ENCODE measurements at places on chromosomes 12 and 14.

DNA sequence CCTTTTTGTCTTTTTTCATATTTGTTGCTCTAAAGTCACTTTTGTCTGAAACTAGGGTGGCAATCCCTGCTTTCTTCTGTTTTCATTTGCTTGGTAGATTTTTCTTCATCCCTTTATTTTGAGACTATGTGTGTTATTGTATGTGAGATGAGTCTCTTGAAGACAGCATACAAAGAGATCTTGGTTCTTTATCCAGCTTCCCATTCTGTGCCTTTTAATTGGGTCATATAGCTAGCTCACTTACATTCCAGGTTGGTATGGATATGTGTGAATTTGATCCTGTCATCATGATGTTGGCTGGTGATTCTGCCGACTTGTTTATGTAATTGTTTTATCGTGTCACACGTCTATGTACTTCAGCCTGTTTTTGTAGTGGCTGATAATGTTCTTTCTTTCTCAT lies 267.7 kb upstream of the MGAT4C start:
- no peak overlapping the region for H3K27ac ChIP-seq
- H3K4me1 ChIP-seq, result no peaks in the 10 kb centered on the region
- no peaks in the 10 kb centered on the region for H3K27me3 ChIP-seq
- no peak for DNase-seq
- no peaks in the 10 kb centered on the region for H3K36me3 ChIP-seq

- peaks cover 10% of the 10 kb centered on the region for H3K36me3 ChIP-seq
- H3K4me1 ChIP-seq, result peaks cover 8% of the 10 kb centered on the region
- DNase-seq, result no peak
- H3K4me3 ChIP-seq, result no peak overlapping the region
- no peaks in the 10 kb centered on the region for H3K27me3 ChIP-seq
These were observed 64.9 kb downstream of the RIC8B start for GRCh38 chr12:106839333-106839732.

GRCh38 chr14:25832585-25832984 lies 765.2 kb downstream of the NOVA1 start:
- H3K27ac ChIP-seq, result no peak overlapping the region
- H3K36me3 ChIP-seq, result no peaks in the 10 kb centered on the region
- DNase-seq, result no peak
- H3K4me3 ChIP-seq, result no peak overlapping the region

DNA sequence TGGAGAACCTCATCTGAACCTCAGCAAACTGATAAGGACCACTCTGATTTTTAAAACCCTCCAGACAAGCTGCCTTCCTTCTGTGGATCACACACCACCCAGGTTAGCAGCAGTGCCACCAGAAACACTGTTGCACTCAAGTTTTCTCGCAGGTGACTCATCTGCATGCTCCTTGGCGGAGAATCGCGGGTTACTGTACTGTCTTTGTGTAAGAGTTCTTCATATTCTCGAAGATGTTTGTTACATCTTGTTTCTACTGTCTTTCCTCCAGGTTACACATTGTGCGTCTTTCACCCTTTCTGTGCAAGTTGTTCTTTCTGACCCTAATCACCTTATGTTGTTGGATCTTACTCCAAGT lies 331.2 kb downstream of the CACNA1C start:
- no peak overlapping the region for H3K27ac ChIP-seq
- H3K4me3 ChIP-seq, result no peak overlapping the region
- no peak for DNase-seq
- H3K27me3 ChIP-seq, result peaks cover 18% of the 10 kb centered on the region

- peak; percentile 44 for DNase-seq
- no peak overlapping the region for H3K4me3 ChIP-seq
- H3K4me1 ChIP-seq, result peaks cover 8% of the 10 kb centered on the region
- H3K36me3 ChIP-seq, result no peaks in the 10 kb centered on the region
- no peaks in the 10 kb centered on the region for H3K27me3 ChIP-seq
- H3K27ac ChIP-seq, result no peak overlapping the region
These were observed 15.0 kb upstream of the ORAI1 start for GRCh38 chr12:121611306-121611705.

- H3K36me3 ChIP-seq, result peaks cover 3% of the 10 kb centered on the region
- no peaks in the 10 kb centered on the region for H3K27me3 ChIP-seq
- no peak overlapping the region for H3K27ac ChIP-seq
- DNase-seq, result no peak
- H3K4me3 ChIP-seq, result no peak overlapping the region
- H3K4me1 ChIP-seq, result peaks cover 13% of the 10 kb centered on the region
These were observed 180.2 kb downstream of the TMTC2 start for GRCh38 chr12:82866946-82867345.

DNA sequence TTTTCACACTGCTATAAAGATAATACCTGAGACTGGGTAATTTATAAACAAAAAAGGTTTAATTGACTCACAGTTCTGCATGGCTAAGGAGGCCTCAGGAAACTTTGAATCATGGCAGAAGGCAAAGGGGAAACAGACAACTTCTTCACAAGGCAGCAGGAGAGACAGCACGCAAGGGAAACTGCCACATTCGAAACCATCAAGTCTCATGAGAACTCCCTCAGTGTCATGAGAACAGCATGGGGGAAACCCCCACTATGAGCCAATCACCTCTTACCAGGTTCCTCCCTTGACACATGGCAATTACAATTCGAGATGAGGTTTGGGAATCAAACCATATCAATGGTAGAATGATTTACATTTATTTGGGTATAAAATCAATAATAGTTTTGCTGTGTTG lies 558.5 kb downstream of the TMTC2 start:
- no peak for DNase-seq
- H3K4me1 ChIP-seq, result no peaks in the 10 kb centered on the region
- no peaks in the 10 kb centered on the region for H3K27me3 ChIP-seq
- H3K36me3 ChIP-seq, result no peaks in the 10 kb centered on the region

DNA sequence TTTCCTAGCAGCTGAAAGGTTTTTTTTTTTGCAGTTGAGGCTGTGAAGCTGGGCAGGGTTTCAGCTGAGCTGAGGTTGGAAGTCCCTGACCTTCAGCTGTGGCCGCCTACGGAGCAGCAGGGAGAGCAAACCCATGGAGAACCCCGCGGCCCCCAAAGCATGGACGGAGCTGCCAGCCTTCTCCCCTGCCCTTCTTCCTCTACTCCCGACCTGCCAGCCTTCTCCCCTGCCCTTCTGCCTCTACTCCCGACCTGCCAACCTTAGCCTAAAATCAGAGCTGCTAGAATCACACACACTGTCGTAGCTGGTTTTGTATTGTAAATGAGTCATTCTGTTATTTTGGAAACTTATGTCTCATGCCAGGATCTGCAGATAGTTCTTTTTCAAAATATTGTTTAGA lies 74.6 kb downstream of the PPP2R5C start:
- no peak overlapping the region for H3K27ac ChIP-seq
- no peaks in the 10 kb centered on the region for H3K27me3 ChIP-seq
- peaks cover 50% of the 10 kb centered on the region for H3K36me3 ChIP-seq
- peaks cover 76% of the 10 kb centered on the region for H3K4me1 ChIP-seq
- no peak for DNase-seq

DNA sequence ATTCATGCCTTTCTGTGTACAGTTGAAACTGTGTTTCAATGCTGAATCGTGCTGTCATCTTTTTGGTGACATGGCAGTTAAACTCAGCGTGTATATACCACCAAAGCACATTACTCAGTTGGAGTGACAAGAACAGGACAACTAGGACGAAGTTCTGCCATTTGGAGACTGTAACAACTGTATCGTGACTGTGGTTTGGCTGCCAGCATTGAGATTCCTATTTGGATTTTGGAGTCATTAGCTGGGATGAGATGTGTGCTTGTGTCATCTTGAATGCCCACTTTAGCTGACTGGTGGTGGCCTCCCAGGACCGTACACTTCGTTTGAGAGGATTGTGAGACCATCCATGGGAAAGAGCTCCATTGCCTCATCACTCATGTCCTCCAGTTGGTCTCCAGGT lies 42.9 kb downstream of the FBXL14 start:
- no peak overlapping the region for H3K4me3 ChIP-seq
- DNase-seq, result no peak
- H3K27me3 ChIP-seq, result peaks cover 31% of the 10 kb centered on the region
- H3K27ac ChIP-seq, result no peak overlapping the region
- H3K36me3 ChIP-seq, result peaks cover 2% of the 10 kb centered on the region

- H3K4me3 ChIP-seq, result no peak overlapping the region
- no peak for DNase-seq
- peaks cover 14% of the 10 kb centered on the region for H3K27me3 ChIP-seq
- H3K27ac ChIP-seq, result no peak overlapping the region
- peaks cover 2% of the 10 kb centered on the region for H3K36me3 ChIP-seq
These were observed 3.3 kb downstream of the FAR2 start for GRCh38 chr12:29152223-29152868.

DNA sequence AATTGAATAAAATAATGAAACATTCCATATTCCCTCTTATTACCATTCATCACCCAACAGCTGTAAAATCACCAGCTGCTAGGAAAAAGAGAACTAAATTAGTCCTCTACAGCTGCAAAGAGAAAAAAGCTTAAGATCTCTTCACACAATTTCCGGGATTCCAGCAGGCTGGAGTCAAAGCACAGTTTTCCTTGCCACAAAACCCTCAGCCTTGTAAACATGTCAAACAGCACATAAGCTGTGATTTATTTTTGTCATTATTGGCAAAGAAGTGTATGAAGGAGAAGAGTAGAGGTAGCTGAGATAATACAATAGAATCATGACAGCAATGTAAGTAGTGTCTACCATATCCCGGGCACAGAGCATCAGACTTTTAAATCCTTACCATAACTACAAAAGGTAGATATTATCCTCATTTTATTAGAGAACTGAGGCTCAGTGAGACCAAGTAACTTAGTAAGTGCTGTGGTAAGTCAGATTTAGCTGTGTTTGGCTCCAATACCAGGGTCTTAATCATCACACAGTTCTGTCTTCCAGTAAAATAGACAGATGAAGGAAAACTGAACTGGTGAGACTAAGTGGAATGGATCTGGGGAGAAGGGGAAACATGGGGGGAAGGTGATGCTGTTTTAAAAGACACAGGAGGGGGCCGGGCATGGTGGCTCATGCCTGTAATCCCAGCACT lies 57.3 kb downstream of the NTN4 start:
- H3K36me3 ChIP-seq, result no peaks in the 10 kb centered on the region
- no peak overlapping the region for H3K27ac ChIP-seq
- peaks cover 5% of the 10 kb centered on the region for H3K27me3 ChIP-seq
- H3K4me3 ChIP-seq, result no peak overlapping the region
- no peaks in the 10 kb centered on the region for H3K4me1 ChIP-seq
- DNase-seq, result no peak

GRCh38 chr12:98465950-98466602 lies 49.3 kb upstream of the TMPO start:
- no peak overlapping the region for H3K4me3 ChIP-seq
- no peak for DNase-seq
- no peak overlapping the region for H3K27ac ChIP-seq
- H3K36me3 ChIP-seq, result no peaks in the 10 kb centered on the region
- peaks cover 2% of the 10 kb centered on the region for H3K27me3 ChIP-seq

DNA sequence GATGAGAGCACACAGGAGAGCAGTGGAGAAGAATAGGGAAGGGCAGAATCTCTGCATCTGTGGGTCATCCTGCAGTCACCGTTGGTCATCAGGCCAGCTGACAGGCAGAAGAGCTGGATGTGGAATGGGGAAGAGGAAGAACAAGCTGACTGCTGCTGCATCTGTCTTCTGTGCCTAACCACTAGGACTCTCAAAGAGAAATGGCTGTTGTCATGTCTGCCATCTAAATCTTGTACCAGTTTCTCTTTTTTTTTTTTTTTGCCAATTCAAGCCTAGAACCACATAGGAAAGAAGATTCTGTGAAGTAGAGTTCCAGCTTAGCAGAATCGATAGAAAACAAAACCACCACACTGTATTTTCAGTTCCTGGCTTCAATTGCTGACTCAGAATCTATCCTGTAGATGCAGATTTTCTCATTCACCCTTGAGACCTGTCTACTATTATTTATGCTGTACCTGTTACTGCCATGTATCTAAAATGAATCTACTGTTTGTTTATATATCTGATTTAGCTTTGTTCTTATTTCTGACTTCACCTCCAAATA lies 421.9 kb upstream of the PRICKLE1 start:
- no peak overlapping the region for H3K27ac ChIP-seq
- no peaks in the 10 kb centered on the region for H3K4me1 ChIP-seq
- no peaks in the 10 kb centered on the region for H3K27me3 ChIP-seq
- H3K36me3 ChIP-seq, result no peaks in the 10 kb centered on the region
- H3K4me3 ChIP-seq, result no peak overlapping the region
- DNase-seq, result no peak

DNA sequence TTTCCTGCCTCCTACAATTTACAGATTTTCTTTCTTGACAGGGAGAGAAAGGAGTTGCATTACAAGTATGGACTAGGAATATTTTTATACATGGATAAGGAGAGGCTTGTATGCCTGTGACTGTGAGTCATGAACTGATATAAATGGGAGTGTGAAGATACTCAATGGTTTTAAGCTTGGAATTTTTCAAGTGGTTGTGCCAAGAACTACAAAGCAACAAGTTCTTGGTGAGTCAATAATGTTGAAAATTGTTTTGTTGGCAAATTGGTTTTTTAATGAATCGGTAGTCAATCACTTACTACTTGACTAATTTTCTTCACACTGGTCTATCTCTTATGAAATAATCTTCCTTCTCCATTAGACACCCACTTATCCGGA lies 58.9 kb upstream of the HMGA2 start:
- no peak overlapping the region for H3K4me3 ChIP-seq
- H3K36me3 ChIP-seq, result no peaks in the 10 kb centered on the region
- no peak overlapping the region for H3K27ac ChIP-seq
- H3K4me1 ChIP-seq, result no peaks in the 10 kb centered on the region
- no peak for DNase-seq

DNA sequence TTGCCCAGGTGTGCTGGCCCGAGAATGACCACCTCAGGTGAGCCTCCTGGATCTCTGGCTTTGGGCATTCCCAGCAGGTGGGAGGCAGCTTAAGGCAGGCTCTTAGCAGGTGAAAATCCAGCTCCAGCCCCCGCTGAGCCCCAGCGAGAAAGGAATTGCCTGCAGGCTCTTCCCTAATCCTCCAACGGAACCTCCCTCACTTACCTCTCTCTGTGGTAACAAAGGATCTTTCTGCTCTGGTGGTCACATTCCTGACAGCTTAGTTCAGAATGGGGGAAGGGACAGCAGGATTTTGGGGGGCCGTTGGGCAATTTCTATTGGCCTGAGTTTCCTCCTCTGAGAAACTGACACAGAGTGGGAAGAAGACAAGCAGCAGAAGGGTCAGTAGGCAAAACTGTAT lies 116.0 kb upstream of the LHX5 start:
- H3K27ac ChIP-seq, result no peak overlapping the region
- H3K36me3 ChIP-seq, result no peaks in the 10 kb centered on the region
- DNase-seq, result no peak
